NCI-H2081 treated with DMSO at 0.1 percent for 48 hours (cell line): ENCODE measurements at places on chromosomes 6 and 20.

DNA sequence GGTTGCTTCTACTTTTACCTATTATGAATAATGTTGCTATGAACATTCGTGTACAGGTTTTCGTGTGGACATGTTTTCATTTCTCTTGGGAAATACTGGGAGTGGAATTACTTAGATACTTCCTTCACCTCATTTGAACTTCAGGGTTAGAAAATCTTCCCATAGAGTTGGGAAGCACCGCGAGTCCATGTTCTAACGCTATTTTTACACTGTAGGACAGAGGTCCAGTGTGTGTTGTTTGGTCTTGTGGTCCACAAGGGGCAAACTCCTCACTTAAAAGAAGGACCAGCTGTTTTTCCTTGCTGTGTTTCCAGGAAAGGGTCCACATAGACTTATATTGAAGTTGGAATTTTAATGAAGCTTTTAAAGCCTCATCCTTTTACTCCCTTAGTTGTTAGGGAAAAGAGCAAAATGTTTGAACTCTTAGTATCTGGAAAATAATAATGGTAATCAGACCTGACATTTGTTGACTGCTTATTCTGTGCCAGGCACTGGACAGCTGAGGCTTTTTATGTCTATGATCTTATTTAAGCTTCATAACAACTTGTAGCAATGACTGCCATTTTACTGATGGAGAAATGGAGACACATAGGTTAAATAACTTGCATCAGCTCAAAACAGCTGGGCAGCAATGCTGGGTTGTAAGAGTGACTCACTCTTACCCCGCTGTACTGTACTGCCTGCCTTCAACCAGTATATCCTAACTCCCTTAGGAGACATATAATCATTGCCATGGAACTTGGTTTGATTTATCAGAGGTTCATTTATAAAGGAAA, 52.0 kb downstream of the CDC5L start:
- no peak for DNase-seq

- DNase-seq, result no peak
Measured at GRCh38 chr6:145423936-145424335, 311.4 kb downstream of the EPM2A start.

DNA sequence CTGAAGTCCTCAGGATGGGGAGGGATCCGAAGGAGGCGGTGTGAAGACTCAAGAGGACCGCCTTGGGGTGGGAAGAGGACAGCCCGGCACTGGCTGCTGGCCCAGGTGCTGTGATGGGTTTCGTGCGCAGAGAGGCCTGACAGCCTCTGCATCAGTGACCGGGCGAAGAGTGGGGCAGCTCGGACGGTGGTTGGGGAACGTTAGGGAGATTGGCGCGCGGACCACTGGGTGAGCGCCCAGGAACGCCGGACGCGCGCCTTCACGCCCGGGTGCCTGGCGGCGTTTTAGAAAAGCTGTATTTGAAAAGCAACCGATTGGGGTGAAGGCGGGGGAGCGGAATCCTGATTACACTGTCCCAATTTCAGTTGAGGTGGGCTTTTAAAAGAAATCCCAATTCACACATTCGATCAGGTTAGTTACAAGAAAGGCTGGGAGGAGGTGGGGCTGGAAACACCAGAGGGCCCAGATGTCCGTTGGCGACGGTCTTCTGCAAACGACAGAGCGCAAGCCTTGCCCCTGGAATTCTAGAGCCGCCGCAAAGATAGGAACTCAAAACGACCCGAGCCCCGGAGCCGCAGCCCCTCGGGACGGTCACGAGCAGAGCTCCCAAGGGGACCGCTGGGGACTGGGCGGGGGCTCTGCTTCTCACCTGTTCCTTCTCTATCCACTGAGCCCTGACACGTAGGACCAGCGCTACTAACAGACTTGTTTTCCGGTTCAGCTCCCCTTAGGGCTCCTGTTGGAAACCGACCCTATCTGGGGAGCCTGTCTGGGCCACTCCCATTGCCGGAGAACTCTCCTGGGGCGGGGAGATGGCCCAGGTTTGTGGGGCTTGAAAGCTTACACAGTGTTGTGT, 8.5 kb upstream of the TRIM40 start:
- no peak for DNase-seq

- DNase-seq, result no peak
Measured at GRCh38 chr6:90795078-90795477, 208.2 kb upstream of the MAP3K7 start.

- no peak for DNase-seq
Measured at GRCh38 chr6:161422710-161423680, 149.1 kb upstream of the AGPAT4 start.

GRCh38 chr20:47355489-47356219, 845 bp downstream of the ZMYND8 start:
- DNase-seq, result no peak

- no peak for DNase-seq
Measured at GRCh38 chr20:62831361-62831788, 14.5 kb downstream of the COL9A3 start.

DNA sequence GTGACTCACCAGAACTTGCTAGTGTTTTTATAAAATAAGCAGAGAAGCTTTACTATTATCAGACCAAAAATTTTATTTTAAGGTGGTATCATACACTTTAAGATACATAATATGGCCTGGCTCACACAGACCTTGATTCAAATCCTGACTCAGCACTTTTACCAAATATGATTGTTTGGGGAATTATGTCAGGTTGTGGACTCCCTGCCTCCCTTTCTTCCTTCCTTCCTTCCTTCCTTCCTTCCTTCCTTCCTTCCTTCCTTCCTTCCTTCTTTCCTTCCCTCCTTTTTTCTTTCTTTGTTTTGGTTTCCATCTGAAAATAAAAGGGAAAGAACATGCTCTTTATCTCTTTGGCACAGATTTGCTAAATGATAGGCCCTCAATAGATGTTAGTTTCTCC, 186.0 kb upstream of the MMS22L start:
- no peak for DNase-seq

- DNase-seq, result no peak
Measured at GRCh38 chr6:128903715-128904114, 20.8 kb downstream of the LAMA2 start.

- no peak for DNase-seq
Measured at GRCh38 chr6:170374571-170375444, 68.2 kb downstream of the FAM120B start.

- no peak for DNase-seq
Measured at GRCh38 chr6:124984668-124985338, 22.6 kb downstream of the RNF217 start.

DNA sequence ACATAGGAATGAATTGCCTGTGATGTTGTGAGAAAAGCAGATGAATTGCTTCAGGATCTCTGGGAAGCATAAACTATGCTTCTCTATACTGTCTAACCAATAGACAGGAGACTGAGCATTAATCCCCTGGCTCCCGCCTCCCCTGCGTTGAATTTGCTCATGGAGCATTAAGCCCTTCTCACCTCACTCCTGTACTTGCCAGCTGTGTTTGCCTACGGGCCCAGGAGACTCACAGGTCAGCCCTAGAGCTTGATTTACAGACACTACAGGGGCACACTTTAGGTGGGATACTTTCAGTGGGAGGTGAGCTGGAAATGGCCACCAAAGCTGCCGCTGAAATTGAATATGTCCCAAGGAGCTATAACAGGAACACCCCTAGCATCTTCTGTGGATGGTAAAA, 418.7 kb downstream of the CBLN4 start:
- no peak for DNase-seq

DNA sequence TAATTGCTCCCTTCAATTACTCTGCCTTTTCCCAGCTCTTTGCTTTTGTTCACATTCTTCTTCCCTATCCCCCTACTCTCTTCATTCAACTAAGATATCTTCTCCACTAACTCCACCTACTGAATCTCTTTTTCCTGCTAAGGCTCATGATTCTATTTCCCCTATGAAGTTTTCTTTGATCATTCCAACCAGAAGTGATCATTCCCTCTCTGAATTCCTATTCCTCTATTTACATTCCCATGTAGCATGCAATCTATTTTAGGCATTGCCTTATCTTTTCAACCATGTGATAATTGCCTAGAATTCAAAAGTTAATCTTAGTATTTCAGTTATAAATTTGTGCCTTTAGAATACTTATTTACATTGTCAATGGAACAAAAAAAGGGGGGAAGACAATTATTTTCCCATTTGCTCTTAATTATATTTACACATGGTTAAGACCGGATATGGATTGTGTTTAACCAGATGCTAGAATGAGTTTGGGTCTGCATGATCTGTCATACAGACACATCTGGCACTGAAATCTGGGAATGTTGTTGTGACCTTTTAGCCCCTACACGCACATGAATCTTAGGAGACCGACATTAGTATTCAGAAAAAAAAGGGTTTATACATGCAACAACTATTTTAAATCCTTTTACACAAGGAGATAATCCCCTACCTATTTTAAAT, 20.8 kb downstream of the MOXD1 start:
- no peak for DNase-seq

DNA sequence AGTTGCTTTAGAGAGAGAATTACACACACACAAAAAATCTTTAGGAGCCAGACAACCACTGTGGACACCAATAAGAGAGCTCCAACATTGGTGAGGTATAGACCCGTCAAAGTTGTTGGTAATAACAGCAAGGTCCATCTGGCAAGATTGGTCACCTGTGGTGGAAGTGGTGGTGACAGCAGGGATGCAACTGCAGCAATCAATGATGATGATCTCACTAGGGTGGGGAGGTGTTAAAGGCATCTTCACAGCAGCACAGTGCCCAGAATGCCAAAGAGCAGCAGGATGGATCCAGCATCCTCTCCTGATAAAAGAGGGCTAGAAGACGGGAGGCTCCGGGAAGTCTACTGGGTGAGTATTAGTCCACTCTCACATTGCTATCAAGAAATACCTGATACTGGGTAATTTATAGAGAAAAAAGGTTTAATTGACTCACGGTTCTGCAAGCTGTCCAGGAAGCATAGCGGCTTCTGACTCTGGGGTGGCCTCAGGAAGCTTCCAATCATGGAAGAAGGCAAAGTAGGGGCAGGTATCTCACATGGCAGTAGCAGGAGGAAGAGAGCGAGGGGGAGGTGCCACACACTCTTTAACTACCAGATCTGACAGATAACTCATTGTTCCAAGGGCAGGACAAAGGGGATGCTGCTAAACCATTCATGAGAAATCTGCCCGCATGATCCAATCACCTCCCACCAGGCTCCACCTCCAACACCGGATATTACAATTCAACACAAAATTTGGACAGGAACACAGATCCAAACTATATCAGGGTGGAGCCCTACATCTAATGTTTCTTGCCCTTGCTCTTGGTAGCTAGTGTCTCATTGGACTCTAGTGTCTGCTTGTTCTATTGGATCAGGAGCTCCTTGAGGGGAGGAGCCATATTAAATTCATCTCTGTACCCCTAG, 48.9 kb downstream of the KLHL31 start:
- no peak for DNase-seq

DNA sequence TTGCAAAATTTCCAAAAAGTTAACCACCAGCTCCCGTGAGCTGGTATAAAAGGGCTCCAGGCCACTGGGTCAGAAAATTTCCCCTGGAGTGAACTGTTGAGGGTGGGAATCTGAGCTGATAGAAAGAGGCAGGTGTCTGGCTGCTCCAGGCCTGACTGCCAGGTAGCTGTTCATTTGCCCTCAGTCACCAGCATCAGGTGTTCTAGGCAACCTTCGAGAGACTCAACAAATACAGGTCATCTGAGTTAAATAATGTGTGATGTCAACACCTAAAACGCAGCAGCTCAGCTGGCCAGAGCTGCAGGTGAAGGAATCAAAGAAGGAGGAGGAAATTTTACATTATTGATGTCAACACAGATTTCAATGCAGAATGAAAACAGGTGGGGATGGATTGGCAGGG, 46.7 kb downstream of the KCNK5 start:
- no peak for DNase-seq

GRCh38 chr6:36662827-36663256, 15.7 kb upstream of the CDKN1A start:
- DNase-seq, result no peak

- no peak for DNase-seq
Measured at GRCh38 chr6:130893277-130893676, 66.1 kb downstream of the SMLR1 start.

GRCh38 chr20:53080969-53081871, 109.1 kb downstream of the TSHZ2 start:
- no peak for DNase-seq

DNA sequence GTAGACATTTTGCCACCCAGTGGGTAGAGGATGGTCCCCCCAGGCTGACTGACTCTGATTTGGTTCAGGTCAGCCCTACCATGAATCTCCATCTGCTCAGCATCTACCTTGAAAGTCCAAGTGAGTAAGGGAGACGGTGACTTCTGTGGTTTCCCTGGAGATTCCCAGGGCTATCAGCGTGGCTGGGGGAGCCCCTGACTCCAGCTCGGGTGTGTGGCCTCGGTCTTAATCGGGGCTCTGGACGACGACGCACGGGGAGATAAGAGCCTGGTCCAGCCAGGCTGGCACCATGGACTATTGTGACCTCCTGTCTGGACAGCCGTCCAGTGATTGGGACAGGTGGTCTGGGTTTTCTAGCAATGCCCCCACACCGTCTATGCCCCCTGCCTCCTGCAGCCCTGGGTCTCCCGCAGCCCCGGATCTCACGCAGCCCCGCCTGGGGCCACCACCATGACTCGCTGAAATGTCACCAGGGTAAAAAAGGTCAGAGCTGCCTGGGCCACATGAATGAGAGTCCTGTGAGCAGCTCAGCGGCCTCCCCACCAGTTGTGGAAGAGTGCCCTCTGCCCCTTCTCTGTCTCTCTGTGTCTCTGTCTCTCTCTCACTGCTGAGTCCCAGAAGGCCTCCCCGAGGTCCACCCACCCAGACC, 47.1 kb upstream of the GATA5 start:
- DNase-seq, result no peak

DNA sequence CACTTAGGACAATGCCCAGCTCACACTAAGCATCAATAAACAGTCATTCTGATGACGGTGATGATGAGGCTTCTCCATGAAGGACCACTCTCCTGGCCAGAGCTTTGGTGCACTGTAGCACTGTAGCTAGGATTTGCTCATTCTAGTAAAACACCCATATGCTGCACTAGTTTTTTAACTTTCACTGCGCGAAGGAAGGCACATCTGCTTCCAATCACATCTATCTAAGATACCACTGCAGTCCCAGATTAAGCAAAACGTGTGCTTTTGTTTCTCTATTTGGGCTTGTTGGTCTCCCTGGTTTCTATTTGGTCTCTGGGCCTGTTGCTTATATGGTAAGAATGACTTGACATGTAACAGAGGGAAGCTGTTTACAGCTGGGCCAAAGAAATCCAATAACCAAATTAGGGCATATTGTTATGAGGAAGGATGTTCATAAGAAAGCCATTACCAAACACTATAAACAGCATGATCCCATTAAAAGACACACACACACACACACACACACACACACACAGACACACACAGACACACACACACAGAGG, 62.4 kb downstream of the FAM229B start:
- no peak for DNase-seq
